ENCODE measurements at places on chromosomes 11 and 22.

- no peak for DNase-seq
Measured at GRCh38 chr11:43397251-43397650, 38.5 kb downstream of the TTC17 start.

DNA sequence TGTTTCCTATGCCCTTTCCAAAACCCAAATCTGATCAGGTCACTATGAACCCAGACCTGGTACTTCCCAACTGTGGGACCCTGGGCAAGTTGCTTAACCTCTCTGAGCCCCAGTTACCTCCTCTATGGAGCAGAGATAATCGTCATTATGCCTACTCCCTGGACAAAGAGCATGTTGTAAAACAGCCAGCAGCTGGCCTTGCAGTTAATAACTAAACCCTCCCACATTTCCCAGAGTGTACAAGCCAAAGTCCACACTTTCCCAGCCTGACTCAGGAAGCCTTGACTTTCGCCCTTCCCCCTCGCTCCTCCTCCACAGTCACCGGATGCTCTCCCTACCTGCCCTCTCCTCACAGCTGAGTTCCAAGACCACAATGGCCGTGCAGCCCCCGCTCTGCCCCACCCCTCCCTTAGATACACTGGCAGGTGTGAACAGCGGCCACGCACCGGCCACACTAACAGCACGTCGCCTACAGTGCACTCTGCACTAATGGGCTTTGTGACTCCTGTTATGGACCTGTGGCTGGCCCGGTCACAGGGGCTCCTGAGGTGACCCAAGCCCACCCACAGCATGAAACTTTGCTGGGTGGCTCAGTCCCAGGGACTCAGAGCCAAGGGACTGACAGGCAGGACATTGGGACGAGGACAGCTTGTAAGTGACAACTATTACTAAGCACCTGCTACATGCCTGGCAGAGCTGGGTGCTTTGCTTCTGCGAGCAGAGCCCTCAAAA is 15.6 kb upstream of the MFNG start:
- DNase-seq, result no peak

GRCh38 chr11:38543311-38543710 is 1945.3 kb upstream of the RAG2 start:
- no peak for DNase-seq

GRCh38 chr22:39960791-39961746 is 872 bp downstream of the TMA7B start:
- peak; percentile 75 for DNase-seq

Data from stimulated activated CD8-positive, alpha-beta memory T cell treated with anti-CD3 and anti-CD28 coated beads, Interleukin-15, amount 100 ng/mL, for 48 hours (primary cell).